ENCODE measurements at places on chromosomes 16 and 17. TPM values are rescaled to one million over a fixed set of nuclear protein-coding genes. Genes with fewer than 3 reads are reported as not detected.

GRCh38 chr17:67712375-67712774, 5.4 kb upstream of the NOL11 start:
- no peak for DNase-seq

- DNase-seq, result no peak
Observed at GRCh38 chr16:78876671-78877070, 723.9 kb downstream of the MAF start.

DNA sequence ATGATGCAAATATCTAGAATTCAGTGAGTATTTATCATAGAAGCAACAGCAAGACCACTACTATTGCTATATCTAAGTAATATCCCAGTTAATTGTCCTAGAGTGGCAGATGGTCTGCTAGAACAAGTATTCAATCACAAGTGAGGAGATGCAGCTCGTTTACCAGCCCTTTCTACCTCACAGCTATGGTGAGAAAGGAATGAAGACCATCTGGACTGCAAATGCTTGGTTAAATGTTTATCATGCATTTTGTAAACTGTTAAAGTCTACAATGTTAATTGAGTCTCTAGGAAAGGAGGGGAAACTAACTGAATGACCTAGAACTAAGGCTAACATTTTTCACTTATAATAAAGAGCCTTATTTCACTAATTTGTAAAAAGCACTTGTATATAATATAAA, 52.5 kb downstream of the CNOT1 start:
- no peak for DNase-seq

- peak; percentile 78 for DNase-seq
Observed at GRCh38 chr17:8173056-8173870, 2.9 kb downstream of the TMEM107 start.

GRCh38 chr16:71476457-71477124, 12.5 kb downstream of the ZNF19 start:
- no peak for DNase-seq

DNA sequence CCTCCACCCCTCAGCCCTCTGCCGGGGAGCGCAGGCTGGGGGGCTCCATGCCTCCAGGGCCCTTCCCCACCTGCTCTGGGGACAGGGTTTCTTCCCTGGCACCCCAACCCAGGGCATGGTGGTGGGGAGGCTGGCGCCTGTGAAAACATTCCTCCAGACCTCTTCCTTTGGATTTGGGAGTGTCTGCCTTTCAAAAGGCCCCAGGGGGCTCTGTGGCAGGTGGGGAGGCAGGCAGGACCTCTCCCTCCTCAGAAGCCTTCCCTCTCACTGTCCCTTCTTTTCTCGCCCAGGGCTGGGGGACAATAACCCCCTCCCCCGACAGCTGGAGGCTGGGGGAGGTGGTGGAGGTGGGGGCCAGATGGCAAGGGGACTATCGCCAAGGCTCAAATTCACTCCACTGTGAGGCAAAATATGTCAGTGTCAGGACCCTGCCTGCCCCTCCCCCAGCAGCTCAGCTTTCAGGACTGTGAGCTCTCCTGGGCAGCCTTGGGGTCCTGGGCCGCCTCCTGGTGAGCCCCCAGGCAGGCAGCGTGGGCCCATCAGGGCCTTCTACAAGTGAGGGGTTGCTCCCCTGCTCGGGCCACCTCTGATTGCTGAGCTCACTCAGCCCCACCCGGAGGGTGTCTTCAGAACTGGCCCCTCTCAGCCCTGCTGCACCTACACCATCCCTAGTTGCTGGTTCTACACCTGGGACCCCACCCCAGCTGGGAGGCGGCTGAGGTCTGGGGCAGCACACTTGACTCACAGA, 1.8 kb downstream of the CDH15 start:
- no peak for DNase-seq

- no peak for DNase-seq
Observed at GRCh38 chr16:21197112-21197511, 14.3 kb downstream of the ZP2 start.

DNA sequence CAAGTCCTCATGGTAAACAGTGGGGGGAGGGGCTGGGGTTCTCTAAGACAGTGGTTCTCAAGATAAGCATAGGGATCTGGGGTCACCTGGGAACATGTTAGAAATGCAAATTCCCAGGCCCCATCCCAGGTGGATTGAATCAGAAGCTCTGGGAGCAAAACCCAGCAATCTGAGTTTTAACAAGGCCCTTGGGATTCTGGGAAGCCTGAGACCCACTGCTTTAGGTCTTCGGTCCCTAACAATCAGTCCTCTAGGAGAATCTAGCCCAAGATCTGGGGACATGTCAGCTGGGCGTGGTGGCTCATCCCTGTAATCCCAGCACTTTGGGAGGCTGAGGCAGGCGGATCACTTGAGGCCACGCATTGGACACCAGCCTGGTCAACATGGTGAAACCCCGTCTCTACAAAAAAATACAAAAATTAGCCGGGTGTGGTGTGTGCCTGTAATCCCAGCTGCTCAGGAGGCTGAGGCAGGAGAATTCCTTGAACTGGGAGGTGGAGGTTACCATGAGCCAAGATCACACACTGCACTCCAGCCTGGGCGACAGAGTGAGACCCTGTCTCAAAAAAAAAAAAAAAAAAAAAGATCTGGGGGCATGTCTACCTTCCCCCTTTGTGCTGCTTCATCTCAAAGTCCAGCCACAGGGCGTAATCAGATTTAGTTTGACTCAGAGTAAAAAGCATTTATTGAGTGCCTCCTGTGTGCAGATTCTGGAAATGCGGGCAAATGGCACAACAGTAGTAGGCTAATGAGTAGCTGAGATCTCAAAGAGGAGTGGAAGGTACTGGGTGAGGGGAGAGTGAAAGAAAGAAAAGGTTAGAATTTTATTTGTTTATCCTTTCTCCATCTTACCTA, 8.8 kb upstream of the NR1D1 start:
- DNase-seq, result no peak

DNA sequence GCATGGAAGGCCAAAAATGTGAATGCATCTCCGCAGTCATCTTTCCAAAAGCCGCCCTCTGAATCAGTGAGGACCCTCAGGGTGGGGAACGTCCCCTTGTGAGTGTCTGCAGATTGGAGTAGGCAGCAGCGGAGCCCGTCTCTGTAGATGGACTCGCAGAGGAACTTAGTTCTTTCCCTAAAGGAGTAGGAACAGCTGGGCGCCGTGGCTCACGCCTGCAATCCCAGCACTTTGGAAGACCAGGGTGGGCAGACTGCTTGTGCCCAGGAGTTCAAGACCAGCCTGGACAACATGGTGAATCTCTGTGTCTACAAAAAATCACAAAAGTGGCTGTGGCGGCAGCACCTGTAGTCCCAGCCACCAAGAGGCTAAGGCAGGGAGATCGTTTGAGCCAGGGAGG, 53.7 kb downstream of the WDR45B start:
- no peak for DNase-seq

DNA sequence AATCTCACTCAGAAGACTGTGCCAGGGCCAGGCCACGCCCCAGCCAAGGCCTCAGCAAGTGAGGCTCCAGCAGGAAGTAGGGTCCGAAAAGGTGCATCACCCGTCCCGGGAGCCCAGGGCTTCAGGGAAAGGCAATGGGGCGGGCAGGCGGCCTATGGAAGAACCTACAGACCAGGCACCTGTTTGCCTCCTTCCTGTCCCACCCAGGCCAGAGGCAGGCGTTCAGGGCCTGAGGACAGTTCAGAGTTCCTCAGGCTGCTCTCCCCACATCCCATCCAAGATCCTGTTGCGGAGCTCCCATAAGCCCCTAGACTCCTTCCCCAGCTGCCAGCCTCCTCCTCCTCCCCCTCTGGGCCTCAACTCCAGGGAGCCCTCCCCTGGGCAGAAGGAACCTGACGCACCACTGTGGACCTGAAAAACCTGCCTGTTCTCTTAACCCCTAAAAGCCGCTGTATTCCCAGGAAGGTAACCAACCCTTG, 2.3 kb downstream of the CLUH start:
- no peak for DNase-seq

GRCh38 chr16:11092788-11093571, 148.6 kb downstream of the CLEC16A start:
- no peak for DNase-seq

GRCh38 chr16:47644661-47645060, 183.5 kb downstream of the PHKB start:
- no peak for DNase-seq

DNA sequence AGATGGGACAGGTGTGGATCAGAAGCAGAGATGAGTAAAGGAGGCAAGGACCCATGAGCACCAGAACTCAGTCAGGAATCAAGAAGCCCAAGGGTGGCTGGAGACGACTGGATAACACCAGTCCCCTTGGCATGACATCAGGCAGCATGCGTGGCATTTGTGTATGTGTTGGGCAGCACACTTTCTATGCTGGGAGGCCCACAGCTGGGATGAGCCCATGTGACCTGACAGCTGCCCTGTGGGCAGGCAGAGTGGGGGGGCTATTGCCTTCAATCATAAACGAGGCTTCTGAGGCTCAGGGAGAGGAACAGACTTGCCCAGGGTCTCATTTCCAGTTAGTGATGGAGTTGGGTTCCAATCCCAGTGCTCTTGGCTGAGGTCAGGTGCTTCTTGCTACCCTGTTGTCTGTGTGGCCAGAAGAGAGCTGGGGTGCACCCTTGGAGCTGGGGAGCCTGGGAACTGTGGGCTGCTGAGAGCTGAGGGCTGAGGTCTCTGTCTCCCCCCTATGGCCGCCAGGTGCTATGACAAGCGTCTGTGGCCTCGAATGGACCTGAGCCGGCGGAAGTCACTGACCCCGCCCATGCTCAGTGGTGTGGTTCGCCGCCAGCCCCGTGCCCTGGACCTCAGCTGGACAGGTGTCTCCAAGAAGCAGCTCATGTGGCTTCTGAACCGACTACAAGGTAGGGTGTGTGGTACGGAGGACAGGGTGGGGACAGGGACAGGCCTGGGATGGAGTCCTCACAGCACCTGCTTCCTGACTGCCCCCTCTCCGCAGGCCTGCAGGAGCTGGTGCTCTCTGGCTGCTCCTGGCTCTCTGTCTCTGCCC, 7.1 kb upstream of the ORAI3 start:
- DNase-seq, result peak; percentile 71

GRCh38 chr16:101586-101985, 23.6 kb downstream of the MPG start:
- DNase-seq, result no peak

DNA sequence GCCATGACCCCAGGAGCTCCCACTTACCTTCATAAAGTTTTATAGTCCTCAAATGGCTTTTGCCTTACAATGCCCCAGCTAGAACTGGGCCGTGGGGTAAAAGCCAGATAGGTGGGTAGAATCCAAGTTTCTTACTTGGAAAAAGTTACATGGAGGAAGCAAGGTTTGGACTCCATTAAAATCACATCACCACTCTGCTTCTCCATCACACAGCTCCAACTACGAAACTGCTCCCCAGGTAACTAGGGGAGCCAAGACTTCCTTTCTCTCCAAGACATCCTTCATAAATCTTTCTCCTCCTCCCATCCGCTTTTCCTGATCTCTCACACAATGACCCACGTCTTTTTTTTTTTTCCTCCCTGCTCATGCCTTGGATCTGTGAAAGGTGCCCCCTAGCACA, 130.8 kb upstream of the RCVRN start:
- no peak for DNase-seq

DNA sequence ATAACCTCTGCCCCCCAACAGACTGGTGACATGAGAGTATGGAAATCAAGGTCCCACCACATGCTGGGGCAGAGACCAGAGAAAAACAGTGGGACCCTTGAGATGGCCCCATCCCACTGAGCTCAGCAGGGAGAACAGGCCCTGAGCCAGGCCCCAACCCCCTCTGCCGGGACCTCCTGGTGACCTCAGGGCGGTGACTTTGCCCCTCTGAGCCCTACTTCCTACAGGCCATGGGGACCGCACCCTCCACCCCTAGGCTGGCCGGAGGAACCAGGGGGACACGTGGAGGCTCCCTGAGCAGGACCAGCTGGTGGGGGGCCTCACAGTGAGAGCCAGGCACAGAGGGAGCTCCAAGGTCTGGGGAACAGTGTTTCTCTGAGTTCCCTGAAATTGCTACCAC, 13.8 kb upstream of the SRRM2 start:
- no peak for DNase-seq

DNA sequence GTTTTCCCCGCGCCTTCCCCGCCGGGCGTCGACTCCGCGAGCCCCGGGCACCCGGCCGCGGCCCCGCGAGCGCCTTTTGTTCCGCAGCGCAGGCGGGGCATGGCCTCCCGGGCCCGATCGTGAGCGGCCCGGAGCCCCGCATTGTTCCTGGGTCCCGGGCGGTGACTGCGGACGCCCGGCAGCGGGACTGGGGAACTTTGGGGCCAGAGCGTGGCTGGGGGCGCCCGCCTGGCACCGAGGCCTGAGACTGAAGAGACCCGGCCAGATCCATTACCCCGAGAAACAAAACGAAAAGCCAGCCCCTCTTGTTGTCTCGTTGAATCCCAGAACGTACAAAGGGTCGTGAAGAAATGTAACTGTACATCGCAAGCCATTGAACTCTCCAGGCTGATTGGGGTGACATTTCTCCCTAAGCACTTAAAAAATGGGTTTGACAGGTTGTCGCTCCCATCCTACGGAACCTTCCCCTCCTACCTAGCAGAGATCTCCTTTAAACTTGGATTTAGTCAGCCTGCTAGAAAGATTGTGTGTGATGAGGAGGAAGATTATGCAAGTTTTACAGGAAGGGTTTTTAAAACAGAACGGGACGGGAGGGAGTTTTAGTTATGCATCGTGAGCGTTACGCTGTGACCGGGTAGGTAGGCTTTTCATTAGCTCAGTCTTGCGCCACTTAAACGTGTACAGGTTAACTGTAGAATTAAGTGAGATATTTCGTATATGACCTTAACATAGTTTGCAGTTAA, 825 bp downstream of the METTL9 start:
- no peak for DNase-seq

DNA sequence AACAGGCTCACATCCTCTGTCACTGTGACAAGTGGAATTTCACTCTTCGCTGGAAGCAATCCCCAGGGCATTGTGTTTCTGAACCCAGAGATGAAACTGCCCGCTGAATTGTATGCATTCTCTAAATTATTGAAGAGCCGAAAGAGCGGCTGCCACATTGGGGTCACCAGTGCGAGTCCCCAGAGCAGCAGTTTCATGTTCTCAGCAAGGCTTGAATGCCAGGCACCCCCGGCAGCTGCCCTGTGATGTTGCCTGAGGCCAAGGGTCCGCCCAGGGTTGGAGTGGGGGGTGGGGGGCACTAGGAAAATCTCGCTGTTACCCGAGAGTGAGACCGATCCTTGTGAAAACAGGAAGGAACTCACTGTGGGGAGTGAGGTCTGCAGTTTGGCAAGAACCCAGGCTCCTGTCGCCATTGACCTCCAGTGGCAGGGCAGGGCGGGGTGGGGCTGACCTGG, 20.7 kb upstream of the BCAR1 start:
- DNase-seq, result no peak

The MVD gene
- total RNA-seq, result 53.3 TPM

The NOD2 gene
- total RNA-seq, result 1.2 TPM

The CPPED1 gene
- 5.1 TPM for total RNA-seq

The RAC3 gene
- 4.7 TPM for total RNA-seq

The TPSG1 gene
- total RNA-seq, result not detected

The CMIP gene
- total RNA-seq, result 29.7 TPM

The PRSS36 gene
- not detected for total RNA-seq

The SALL1 gene
- total RNA-seq, result not detected

The SIAH1 gene
- total RNA-seq, result 16.2 TPM

The HOXB7 gene
- 1.4 TPM for total RNA-seq
